MV-4-11 (cell line): ENCODE measurements at places on chromosomes 5 and 9.

DNA sequence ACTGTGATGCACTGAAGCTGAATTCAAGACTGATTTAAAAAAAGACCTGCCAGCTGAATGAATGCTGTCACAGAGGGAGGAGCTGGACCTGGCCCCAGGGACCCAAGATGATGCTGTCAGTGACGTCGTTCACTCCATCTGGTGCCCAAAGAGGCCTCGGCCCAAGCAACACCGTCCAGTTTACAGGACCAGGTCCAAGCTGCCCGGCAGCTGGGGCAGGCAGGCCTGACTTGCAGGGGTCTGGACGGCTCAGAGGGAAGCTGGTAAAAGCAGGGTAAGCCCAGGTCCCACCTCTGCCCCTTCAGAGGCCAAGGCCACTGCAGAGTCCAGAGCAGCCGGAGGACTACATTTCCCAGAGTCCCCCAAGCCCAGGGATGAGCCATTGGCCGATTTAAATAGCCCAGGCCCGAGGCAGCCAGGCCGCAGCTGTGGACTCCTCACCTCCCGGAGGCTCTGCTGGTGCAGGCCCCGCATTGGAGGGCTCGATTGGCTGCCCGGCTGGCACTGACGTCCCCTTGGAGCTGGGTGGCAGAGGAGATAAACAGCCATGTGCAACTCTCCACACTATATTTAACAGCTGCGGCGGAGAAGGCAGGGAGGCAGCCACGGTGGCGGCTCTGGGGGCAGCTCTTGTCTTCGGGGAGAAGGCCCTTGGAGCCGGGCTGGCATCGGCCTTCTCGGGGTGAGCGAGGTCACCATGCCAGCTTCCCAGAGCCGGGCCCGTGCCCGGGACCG lies at the start of gene PLPP7:
Gene PLPP7, plus strand, starts transcription at position 423 of the 735 bp plus-strand sequence. Its CDS starts 275 bp downstream, at position 698.
- peak; percentile 42 for DNase-seq

DNA sequence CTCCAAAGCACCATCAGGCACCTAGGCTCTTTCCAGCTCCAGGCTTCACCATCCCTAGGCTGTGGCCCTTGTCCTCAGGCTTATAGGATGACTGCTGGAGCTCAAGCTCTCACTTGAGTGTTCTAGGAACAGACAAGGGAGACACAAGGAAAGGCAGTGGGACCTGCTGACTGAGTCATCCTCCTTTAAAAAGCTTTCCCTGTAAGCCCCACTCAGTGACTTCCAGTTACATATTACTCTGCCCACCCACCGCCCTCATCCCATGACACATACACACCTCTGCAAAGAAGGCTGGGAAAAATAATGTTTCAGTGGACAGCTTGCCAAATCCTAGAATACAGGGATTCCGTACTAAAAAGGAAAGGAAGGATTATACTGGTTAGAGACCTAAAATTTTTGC lies 154.2 kb upstream of the ZNF366 start:
- no peak for DNase-seq

GRCh38 chr5:170651604-170652277 lies 131.8 kb upstream of the GABRP start:
- DNase-seq = no peak

- DNase-seq = no peak
Observed at GRCh38 chr5:109649318-109649717, 40.4 kb upstream of the MAN2A1 start.

DNA sequence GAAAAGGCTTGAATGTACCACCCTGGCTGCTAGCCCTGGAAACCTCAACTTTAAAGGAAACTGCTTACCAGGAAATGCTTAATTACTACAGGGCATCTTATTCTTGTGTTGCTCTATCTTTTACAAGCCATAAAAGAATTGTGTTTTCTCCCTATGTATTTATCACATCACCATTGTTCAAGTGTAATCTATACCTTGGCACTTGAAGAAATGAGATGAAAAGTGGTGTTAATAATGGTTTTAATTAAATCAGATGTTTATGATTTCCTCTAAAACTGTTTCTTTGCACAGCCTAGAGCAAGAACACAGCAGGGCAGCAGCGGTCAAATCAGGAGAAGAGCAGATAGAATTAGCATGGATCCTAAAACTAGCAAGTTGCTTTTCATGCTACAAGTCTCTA lies 131.8 kb upstream of the RGMB start:
- DNase-seq = no peak

GRCh38 chr9:135371535-135371934 lies 108.0 kb upstream of the PPP1R26 start:
- DNase-seq = no peak

GRCh38 chr9:905906-906305 lies 64.4 kb downstream of the DMRT1 start:
- DNase-seq = no peak

DNA sequence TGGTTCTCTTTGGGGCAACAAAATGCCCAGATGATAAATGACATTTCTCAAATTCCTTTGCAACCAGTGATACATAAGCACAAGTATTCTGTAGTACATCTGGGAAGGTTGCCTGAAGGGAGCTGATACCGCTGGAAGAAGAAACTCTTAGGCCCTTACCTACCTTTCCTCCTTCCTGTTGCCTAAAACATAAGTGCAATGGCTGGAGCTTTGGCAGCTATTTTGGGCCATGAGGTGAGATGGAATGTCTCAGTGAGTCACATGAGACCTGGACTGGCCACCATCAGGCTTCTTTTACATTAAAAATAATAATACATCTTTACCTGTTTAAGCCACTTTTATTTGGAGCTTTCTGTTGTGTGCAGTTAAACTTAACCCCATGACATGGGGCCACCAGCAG lies 11.2 kb upstream of the ADGRD2 start:
- no peak for DNase-seq

- no peak for DNase-seq
Observed at GRCh38 chr9:93221044-93221443, 37.1 kb downstream of the WNK2 start.

- DNase-seq = no peak
Observed at GRCh38 chr9:34072868-34073590, 24.3 kb upstream of the UBAP2 start.

GRCh38 chr5:134524272-134524825 lies 1.1 kb upstream of the JADE2 start:
- DNase-seq = peak; percentile 67

DNA sequence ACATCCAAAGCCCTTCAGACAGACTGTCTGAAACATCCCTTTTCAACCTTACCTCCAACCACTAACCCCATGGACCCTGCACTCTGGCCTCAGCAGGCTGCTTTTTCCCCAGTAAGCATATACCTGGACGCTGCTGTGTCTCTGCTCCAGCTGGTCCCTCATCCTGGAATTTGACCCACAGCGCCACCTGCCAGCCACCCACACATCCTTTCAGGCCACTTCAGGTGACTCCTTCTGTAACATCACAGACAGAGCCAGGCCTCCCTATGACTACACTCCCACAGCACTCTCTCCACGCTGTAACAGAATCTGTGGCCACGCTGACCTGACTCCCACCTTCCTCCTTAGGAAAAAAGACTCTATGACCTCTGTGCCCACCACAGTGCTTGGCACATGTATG lies 3.4 kb downstream of the MGAT1 start:
- DNase-seq = no peak

- no peak for DNase-seq
Observed at GRCh38 chr5:159095151-159095721, 4.5 kb downstream of the EBF1 start.

DNA sequence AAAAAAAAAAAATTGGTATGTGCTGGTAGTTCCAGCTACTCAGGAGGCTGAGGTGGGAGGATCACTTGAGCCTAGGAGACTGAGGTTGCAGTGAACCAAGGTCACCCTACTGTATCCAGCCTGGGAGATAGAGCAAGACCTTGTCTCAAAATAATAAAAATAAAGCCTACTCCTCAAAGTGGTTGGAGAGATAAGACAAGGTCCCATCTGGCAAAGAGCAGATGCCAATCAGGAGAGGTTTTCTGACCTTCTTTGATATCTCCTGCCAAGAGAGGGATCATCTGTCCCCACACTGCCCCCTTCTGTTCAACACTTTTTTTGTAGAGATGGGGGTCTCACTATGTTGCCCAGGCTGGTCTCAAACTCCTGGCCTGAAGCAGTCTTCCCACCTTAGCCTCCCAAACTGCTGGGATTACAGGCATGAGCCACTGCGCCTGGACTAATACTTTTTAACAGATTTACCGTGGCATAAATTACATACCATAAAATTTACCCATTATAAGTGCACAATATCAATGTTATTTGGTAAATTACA lies 64.7 kb downstream of the SH3PXD2B start:
- peak; percentile 8 for DNase-seq

DNA sequence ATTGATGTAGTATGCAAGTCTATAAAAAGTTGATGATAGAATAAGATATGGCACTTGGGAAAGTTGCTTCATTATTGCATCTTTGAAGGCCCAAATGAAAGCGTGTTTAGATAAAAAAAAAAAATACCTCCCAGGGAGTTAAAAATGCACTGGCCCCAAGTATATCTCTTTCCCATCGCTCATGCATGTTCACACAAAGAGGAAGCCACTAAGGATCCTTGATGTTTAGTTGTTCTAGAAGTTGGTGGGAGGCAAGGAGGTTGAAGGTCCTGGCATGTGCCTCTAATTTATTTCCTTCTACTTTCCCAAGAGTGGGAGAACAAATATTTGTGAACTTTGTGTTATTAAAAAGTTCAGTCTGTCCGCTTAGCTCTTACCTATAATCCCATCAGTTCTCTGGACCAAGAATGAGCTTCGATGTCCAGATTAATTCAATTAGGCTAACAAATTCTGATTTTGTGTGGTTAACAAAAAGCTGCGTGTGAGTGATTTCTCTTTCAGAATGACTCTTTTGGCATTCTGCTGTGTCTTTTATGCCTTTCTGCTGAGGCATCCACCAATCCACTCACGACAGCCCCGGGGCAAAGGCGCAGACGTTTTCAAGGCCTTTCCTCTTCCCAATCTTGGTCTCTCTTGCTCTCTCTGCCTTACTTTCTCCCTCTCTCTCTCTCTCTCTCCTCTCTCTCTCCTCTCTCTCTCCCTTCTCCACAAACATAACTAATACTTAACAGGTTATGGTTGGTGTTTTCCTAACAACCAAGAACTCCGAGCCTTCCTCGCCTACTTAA lies 135.1 kb upstream of the ERCC6L2 start:
- DNase-seq = no peak

DNA sequence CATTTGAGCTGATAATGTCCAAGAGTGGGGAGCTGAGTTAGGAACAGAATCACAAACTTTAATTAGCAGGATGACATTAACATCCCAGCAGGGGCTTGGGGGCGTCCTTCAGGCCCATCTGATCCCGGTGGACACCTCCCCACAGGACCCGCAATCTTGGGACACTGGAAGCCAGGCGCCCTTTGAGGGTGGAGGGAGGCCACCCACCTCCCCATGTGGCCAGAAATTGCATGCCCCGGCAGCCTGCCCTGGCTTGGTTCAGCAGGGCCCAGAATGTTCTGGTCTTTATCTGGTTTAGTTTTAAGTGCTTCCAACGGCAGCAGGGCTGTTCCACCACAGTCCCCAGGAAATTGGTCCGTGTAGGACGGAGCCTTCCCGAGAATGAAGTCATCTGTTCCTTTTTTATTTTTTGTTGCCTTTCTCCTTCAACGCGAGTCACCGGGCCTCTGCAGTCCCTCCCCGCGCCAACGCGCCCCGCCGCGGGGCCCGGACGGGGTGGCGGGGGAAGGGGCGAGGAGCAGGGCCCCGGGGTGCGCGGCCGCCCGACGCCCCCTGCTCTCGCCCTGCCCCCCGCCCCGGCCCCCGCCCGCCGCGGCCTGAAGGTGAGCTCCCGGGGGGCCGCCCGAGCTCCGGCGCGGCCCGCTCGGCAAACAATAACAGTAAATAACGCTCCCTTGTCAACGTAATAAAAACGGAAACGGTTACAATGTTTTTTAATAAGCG lies 207.9 kb downstream of the C9orf50 start:
- peak; percentile 63 for DNase-seq

GRCh38 chr5:143168171-143168741 lies 235.2 kb downstream of the NR3C1 start:
- peak; percentile 62 for DNase-seq

GRCh38 chr9:72205513-72205912 lies 56.3 kb downstream of the GDA start:
- peak; percentile 22 for DNase-seq

- peak; percentile 75 for DNase-seq
Observed at GRCh38 chr5:164358531-164359259, 853.3 kb downstream of the MAT2B start.

- no peak for DNase-seq
Observed at GRCh38 chr5:139454568-139455290, 7.8 kb downstream of the ECSCR start.

DNA sequence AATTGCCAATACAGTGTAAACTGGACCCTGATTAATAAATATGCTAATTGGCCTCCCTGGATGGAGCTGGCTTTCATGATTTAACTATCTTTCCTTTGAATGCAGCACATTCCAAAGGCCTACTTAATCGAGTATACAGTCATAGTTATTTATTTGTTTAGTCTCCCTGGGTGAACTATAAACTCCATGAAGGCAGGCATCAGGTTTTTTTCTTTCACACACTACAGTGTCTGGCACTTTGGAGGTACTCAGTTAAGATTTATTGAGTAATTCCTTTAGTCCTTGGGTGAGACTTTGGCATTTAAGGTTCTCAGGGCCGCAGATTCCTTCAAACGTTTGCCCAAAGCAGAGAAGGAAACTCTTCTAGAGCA lies 20.5 kb downstream of the RUSC2 start:
- no peak for DNase-seq

GRCh38 chr5:6377582-6377904 lies 804 bp downstream of the MED10 start:
- DNase-seq = no peak

DNA sequence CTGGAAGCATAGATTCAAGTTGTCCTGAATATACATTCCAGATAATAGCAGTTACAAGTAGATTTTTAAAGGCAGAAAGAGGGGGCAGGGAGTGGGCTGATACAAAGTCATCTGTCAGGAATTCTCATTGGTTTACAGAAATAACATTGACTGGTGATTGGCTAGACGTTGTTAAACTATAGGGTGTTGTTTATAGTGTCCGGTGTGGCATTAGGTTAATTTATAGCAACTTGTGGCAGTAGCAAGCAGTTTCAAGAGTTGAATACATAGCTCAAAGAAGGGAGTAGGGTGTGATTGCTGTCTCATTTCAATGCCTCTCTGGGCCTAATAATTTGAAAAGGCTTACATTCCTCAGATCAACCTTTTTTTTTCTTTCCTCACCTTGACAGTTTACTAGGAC lies 10.7 kb upstream of the POC5 start:
- DNase-seq = no peak

GRCh38 chr5:177447066-177447610 lies 524 bp downstream of the PRR7 start:
- DNase-seq = no peak

- no peak for DNase-seq
Observed at GRCh38 chr9:92426501-92427145, 2.4 kb upstream of the OMD start.

GRCh38 chr5:57302164-57302563 lies 128.3 kb downstream of the GPBP1 start:
- DNase-seq = peak; percentile 59

DNA sequence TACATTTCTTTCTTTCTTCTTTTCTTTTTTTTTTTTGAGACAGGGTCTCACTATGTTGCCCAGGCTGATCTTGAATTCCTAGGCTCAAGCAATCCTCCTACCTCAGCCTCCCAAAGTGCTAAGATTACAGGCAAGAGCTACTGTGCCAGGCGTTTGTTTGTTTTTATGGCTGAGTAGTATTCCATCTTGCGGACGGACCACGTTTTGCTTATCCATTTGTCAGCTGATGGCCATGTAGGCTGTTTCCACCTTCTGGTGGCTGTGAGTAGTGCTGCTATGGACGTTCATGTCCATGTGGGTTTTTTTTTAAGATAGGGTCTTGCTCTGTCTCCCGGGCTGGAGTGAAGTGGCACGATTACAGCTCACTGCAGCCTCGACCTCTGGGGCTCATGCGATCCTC lies 2.5 kb downstream of the DOK3 start:
- peak; percentile 32 for DNase-seq
